Stimulated activated CD4-positive, alpha-beta T cell treated with anti-CD3 and anti-CD28 coated beads, TNF-alpha, amount 100 ng/mL, for 1 hour (primary cell): ENCODE measurements at places on chromosomes 11 and 22.

DNA sequence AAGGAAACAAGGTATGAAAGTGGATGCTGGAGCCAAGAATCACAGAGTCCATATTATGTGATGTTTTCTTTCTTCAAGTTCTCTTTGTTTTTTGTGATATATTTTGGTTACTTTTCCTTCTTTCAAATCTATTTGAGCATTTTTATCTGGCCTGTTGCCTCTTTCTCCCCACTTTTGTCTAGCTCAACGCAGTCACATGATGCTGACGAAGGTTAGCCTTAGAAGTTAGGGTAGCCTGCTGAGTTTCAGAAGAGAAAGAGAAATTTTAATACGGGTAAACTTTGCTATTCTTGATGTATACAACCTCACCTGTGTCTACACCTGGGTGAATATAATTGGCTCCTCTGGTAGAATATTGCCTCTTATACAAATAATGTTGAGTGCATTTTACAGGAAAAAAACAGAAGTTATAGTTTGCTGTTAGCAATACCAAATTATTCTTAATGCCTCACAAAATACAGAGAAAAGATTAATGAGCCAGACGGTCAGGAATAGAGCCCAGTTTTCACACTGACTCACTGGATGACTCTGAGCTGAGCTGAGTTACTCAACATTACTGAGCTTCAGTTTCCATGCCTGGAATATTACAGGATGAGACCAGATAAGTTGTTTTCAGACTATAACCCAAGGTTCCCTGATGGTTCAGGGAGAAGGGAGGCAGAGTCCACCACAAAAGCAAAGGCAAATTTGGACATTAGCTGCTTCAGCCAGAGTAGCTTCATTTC is 161.6 kb upstream of the BDNF start:
- DNase-seq: no peak

DNA sequence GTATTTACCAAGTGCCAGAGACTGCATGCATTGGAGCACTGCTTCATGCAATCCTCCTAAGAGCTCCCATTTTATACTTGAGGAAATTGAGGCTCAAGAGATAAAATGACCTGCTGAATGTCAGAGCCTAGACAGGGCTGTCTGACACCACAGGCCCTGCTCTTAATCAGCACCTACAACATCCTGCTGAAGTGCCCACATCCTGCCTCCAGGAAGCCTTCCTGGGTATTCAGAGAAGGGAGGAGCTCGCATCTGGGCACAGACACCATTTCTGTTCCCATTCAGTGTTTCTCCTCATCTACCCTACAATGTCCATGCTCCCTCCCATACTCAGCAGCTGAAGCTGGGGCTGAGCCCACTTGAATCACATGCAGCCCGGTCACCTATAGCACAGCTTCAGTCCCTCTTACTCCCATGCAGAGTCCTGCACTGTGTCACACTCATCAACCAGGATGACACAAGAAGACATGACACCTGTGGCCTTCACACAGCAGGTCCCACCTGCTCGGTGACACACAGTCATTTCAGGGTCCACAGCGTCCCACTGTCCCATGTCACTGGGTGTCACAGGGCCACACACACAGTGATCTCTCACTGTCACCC is 53.1 kb downstream of the PDE2A start:
- no peak for DNase-seq

DNA sequence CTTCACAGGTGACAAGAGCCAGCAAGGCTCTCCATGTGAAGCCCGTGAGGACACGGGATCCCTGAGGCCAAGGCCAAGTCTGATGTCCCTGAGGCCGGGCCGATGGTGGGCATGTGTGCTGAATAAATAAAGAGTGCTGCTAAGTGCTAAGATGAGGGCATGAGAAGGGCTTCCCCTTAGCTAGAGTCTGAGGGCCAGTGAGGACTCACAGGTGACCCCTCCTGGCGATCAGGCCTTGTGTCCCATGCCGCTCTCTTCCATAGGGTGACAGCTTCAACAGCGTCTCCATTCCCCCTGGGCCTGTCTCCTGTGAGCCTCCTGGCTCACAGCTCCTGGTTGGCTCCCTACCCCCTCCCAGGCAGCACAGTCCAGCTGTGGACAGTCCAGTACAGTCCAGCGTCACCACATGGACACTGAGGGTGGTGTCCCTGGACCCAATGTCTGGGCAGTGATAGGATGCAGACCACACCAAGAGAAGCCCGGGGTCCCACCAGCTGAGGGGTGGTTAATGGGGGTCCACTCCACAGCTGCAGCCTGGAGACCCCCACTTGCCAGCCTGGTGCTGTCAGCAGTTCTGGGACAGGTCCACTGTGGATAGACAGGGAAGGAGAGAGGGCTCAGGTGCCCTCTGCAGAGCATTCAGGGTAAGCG is 1033.2 kb downstream of the TBC1D22A start:
- no peak for DNase-seq

DNA sequence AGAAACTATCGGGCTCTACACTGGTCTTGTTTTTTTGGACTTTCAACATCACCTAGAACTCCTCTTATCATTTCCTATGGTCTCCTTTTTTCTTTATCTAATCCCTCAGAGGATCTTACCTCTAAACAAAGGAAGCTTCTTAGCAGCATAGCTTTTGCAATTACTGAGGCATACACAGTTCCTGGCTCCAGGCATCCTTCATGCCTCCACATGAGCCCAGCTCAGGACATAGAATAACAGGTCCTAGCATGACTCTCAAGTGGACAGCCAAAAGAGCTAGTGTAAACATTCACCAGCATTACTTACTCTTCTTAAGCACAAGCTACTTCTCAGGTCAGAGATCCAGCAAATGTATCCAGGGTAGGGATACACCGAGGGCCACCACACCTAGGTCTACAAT is 17.1 kb downstream of the CFAP300 start:
- no peak for DNase-seq

- DNase-seq: peak; percentile 25
These were observed 3.4 kb upstream of the SCUBE1 start for GRCh38 chr22:43346521-43346929.

- DNase-seq: no peak
These were observed 4.8 kb downstream of the DDX10 start for GRCh38 chr11:108669711-108670110.

GRCh38 chr11:46330563-46331281 is 16.5 kb upstream of the DGKZ start:
- no peak for DNase-seq

DNA sequence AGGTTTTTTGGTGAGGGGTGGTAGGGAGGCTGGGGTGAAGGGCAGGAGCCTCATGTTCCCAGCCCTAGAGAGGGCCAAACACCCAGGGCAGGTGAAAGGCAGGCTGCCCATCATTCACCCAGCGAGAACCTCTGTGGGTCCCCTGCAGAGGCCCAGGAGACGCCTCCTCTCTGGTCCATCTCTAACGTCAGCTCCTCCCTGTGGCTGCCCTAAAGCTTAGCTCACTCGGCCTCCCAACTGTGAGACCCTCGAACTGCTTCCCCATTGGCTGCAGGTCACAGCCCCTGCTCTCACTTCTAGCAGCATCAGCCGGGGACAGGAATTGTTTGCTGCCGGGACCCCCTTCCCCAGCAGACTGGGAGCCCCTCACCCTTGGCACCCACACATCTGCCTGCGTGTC is 615 bp upstream of the NFAM1 start:
- no peak for DNase-seq

DNA sequence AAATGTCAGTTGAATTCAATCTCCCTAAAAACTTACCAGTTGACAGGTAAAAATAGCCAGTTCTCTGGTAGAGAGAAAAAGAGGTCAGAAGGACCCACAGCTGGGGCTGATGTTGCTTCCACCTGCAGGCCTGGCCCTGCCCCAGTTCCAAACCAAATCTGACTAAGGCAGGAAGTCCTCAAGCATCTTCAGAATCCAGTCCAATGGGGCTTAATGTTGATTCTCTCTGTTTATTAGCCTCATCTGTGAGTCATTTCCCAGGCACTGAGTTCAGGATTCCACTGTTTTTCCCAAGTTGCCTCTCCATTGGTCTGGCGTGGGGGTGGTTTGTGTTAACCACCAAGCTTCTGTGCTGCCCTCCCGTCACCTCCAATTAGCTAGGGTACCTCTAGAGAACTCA is 601.8 kb downstream of the INSC start:
- no peak for DNase-seq

GRCh38 chr22:41417622-41418390 is 28.8 kb downstream of the TOB2 start:
- no peak for DNase-seq

GRCh38 chr11:76415073-76415472 is 29.7 kb upstream of the EMSY start:
- no peak for DNase-seq

DNA sequence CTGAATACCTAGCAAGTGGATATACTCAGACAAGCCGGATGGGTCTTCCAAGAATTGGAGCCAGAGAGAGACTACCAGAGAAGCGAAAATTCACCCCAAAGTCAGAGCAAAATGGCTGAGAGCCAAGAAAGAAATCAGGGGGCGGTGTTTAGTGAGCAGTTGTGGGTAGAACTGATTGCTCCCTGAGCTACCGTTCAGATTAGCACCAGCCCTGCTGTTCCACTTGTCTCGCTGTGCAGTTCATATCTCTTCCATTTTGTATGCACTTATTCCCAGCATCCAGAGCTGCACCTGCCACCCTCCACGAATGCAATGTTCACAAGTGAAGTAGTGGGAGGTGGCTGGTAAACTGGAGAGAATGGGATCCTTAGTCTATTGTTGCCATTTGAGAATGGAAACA is 25.5 kb downstream of the DRD2 start:
- no peak for DNase-seq

DNA sequence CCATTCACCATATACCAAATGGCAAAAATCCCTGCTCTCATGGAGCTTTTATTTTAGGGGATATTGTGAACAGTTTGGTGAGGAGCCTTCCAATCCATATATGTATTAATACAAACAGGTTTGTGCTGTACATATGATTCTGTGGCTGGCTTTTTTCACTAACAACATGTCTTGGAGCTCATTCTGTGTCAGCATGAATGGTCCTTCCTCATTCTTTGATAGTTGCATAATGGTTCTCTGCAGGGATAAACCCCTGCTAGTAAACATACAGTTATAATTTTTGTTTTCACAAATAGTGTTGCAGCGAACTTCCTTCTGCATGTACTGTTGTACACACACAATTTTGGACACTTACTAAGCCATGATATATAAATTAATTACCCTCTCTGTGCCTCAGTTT is 8.3 kb downstream of the PRR5L start:
- no peak for DNase-seq

DNA sequence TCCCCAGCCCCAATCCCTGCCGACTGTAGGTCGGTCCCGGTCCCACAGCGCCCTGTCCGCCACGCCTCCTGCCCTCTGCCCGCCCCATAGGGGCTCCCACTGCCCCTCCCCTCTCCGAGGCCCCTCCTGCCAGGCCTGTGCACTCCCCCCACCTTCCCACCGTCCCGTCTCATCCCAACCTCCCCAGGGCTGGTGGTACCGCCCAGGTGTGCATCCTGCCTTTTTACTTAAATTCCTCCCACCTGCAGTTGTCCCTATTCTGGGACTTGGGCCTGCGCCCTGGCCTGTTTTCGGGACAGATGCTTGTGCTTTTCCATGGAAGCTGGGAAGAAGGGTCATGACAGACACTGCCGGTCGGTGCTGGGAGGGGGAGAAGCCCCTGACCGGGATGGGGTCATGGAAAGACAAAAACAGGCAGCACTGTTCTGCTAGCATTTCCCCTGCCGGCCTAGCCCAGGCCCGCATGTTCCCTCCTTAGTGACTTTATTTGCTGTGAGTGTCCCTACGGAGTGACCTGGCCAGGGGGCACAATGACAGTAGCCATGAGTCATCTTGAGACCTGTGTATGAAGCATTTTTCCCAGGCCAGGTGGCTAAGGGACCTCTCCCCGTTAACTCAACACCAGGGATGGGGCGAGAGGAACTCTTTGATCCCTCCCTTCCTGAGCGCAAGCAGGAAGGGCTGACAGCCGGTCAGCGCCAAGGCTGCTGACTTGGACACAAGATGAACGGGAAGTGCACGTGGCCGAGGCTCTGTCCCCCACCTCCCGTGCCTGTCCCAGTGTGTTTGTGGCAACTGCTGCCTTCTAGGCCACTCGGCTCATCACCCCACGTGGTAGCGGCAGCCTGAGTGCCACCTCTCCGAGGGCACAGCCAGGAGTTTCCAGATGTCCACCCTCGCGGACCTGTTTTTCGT is 7.1 kb downstream of the TBX1 start:
- DNase-seq: no peak

- DNase-seq: no peak
These were observed 82.0 kb downstream of the SLC1A2 start for GRCh38 chr11:35337136-35337913.

DNA sequence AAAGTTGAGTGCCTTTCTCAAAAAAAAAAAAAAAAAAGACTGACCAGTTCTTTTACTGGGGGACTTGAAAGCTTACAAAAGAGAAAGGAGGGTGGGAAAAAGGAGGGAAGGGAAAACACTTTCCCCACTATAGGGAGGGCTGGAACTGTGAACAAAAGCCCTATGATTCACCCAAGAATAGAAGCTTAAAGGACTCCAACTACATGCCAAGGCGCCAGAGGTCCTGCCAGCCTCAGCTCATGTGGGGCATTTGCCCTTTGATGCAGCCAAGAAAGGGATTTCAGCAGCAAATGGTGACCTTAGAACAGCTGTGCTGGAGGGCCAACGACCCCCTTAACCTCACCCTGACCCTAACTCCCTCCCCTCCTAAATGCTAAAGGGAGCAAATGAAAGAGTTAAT is 160.0 kb downstream of the NTM start:
- no peak for DNase-seq

DNA sequence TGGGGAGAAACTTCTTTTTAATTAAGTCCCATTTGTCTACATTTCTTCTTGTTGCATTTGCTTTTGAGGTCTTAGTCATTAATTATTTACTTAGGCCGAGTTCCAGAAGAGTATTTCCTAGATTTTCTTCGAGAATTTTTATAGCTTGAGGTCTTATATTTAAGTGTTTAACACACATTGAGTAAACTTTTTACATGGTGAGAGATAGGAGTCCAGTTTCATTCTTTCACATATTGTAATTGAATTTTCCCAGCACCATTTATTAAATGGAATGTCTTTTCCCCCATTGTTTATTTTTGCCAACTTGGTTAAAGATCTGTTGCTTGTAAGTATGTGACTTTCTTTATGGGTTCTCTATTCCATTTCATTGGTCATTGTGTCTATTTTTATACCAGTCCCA is 1344.0 kb upstream of the RAG2 start:
- DNase-seq: no peak

- no peak for DNase-seq
These were observed 914 bp upstream of the PRDM11 start for GRCh38 chr11:45145379-45146071.

GRCh38 chr11:107619926-107620325 is 29.0 kb downstream of the ELMOD1 start:
- no peak for DNase-seq

DNA sequence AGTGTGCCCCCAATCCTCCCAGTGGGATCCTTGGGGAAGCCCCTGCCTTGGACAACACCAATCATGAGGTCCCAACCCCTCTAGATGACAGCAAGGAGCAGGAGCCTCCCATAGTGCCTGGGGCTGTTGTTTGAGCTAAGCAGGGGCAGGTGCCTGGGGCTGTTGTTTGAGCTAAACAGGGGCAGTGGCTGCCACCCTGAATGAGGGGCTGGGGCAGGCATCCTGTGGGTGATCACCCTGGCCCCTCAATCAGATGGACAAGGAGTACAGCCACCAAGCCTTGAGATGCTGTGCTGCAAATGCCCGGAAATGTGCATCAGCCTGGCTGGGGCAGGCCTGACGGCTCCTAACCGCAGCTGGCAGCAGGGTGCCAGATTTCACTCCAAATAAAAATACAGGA is 66.7 kb downstream of the MYEOV start:
- DNase-seq: no peak

GRCh38 chr11:36478700-36479329 is 31.3 kb downstream of the TRAF6 start:
- DNase-seq: no peak

GRCh38 chr11:115178705-115179104 is 325.5 kb downstream of the CADM1 start:
- no peak for DNase-seq
